Stimulated activated CD8-positive, alpha-beta memory T cell treated with anti-CD3 and anti-CD28 coated beads, Interleukin-15, amount 100 ng/mL, for 1 hour (primary cell): ENCODE measurements at places on chromosomes 6 and 20.

DNA sequence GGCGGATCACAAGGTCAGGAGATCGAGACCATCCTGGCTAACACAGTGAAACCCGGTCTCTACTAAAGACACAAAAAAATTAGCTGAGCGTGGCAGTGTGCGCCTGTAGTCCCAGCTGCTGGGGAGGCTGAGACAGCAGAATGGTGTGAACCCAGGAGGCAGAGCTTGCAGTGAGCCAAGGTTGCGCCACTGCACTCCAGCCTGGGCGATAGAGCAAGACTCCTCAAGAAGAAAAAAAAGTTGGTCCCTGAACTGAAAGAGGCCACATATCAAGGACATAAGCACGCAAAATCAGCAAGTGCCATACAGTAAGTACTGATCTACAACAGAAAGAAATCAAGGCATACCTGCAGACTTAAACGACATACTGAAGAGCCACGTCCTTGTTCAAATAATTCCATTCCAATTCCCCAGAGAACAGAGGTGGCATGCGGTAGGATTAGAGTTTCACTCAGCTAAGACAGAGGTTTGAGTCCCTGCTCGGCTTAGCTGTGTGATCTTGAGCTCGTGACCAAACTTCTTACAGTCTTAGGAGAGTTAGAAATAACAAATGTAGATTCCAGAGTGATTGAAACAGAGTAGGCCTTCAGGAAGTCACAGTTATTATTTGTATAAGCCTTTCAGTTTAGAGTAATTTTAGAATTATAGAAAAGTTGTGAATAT lies 29.2 kb downstream of the B4GALT5 start:
- DNase-seq, result no peak

GRCh38 chr6:15754035-15754705 lies 91.3 kb upstream of the DTNBP1 start:
- DNase-seq, result no peak

GRCh38 chr6:71481801-71482200 lies 193.2 kb downstream of the OGFRL1 start:
- no peak for DNase-seq

DNA sequence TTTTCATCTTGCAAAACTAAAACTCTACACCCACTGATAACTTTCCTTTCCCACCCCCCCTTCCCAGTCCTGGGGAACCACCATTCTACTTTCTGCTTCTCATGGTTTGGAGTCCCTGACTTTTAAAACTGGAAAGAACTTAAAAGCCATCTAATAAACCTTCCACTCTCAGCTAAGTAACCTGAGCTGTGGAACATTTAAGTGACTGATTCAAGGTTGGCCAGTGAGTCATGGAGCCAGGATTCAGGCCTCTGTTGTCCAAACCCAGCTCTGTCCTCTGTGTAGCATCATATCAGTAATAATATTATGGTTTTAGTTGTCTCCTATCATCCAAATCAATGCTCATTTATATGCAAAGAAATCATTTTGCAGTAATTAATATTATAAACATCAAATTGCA lies 176.0 kb upstream of the NT5E start:
- DNase-seq, result no peak

- DNase-seq, result no peak
Observed at GRCh38 chr6:110524305-110524704, 47.9 kb upstream of the SLC22A16 start.
